NCI-H1436 treated with DMSO at 0.1 percent for 48 hours (cell line): ENCODE measurements at places on chromosomes 4 and X.

- peak; percentile 45 for DNase-seq
These were observed 203.6 kb downstream of the SPRY1 start for GRCh38 chr4:123599920-123600810.

DNA sequence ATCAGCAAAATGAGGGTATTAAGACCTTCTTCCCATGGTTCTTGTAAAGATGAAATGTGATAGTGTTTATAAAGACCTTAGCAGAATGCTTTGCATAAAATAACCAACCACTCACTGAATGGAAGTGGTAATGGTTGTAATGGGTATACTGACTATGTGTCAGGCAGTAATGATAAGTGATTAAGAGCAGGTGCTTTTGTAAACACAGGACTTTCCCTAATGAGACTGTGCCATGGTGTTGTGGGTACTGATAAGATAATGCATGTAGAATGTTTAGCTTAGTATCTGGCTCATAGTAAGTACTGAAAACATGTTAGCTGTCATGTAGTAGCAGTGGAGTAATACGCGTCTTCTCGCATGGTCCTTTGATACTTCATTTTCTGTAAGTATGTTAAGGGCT is 6.9 kb downstream of the LSM6 start:
- DNase-seq, result no peak

DNA sequence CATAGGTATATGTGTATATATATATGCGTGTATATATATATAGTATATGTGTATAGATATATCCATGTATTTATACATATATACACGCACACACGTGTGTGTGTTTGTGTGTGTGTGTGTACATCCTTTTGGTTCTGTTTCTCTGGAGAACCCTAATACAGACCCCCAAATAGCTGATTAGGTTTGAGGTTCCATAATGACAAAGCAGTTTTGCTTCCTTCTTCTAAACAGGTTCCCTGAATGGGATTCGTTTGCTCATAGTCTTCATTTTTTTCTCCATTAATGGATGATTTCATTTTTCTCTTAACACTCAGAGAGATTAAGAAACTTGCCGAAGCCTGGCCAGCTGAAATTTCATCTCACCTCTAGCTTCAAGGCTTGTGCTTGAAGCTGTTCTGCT is 234.0 kb upstream of the BCOR start:
- no peak for DNase-seq

DNA sequence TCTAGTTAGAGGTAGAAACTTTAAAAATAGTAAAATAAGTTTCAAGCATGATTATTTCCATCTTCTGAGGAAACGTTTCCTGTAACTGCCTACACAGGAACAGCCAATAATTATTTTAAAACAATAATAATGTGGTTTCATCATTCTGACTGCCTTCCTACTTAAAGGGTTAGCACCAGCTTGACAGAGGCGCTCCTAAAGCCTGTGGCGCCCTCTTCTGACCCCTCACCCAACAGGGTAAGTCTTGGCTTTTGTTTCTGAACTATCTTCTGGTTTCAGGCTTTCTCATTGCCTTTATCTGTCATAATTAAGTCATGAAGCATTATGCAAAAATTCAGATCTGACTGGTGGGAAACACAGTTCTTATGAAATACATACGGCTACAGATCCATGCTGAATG is 96.7 kb downstream of the ITM2A start:
- no peak for DNase-seq

- no peak for DNase-seq
These were observed 602 bp upstream of the SCARB2 start for GRCh38 chr4:76214177-76214675.

GRCh38 chr4:44914748-44915147 is 188.4 kb upstream of the GNPDA2 start:
- DNase-seq, result no peak

- no peak for DNase-seq
These were observed 125.1 kb downstream of the HS6ST2 start for GRCh38 chrX:132833373-132833772.

GRCh38 chrX:20463296-20464075 is 196.8 kb upstream of the RPS6KA3 start:
- no peak for DNase-seq

GRCh38 chr4:154610582-154610981 is 1.9 kb downstream of the FGG start:
- no peak for DNase-seq

- no peak for DNase-seq
These were observed 920 bp downstream of the HTT-AS start for GRCh38 chr4:3073158-3074077.

DNA sequence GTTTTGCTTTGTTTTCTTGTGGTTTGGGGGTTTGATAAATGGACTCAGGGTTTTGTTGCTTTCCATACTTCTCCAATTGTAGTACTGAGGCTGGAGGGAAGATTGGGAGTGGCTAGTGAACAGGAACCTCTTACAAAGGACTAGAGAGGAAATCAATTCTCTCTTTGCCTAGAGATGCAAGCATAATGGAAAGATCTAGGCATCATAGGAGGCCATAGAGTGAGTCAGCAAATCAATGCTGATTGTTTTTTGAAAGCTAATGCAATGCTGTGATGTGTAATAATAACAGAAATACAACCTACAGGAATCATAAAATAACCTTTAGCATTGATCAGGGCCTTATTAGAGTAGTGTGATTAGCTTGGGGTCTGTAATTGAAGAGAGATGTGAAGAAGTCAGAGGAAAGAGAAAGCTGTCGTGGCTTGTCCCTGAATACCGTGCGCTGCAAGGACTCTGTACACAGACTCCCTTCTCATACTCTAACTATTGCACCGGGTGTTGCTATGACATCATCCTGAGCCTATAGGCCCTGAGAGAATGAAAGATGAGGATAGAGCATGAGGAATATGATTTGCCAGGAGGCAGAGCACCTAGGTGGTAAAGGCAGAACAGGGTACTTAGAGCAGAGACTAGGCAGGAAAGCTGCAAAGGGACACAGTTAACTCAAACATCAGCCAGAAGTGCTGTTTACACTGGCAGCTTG is 29.3 kb upstream of the GPR101 start:
- peak; percentile 65 for DNase-seq

GRCh38 chr4:174522183-174523024 is at the start of gene HPGD:
TSS of gene HPGD (minus strand) at chr4:174522488. CDS start at chr4:174522451, 37 bp downstream.
- DNase-seq, result no peak

GRCh38 chrX:70262952-70263567 is 3.1 kb upstream of the P2RY4 start:
- DNase-seq, result peak; percentile 23

DNA sequence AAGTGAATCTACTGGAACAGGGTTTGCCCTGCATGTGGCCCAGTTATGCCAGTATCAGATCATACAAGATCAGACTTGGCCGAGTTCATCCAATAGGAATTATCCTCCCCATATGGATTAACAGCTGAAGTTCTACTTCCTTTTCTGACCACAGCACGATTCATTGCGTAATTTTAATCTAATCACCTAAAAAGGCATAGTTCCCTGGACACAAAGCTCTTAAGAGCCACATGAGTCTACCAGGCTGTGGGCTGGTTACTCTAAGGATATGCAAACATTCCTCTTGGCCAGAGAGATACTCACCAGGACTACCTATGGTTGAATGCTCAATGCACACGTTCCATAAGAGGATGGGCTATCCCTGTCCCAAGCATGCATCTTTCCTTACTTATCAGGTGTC is 46.9 kb downstream of the CHST7 start:
- no peak for DNase-seq

- DNase-seq, result no peak
These were observed 22.8 kb downstream of the MSN start for GRCh38 chrX:65690057-65690855.

- DNase-seq, result no peak
These were observed 339 bp downstream of the TBC1D9 start for GRCh38 chr4:140755774-140756318.
